ENCODE measurements at places on chromosomes 1 and 21.

- DNase-seq: no peak
Measured at GRCh38 chr1:221148660-221149059, 269.4 kb downstream of the HLX start.

GRCh38 chr1:25994402-25995150, 3.3 kb downstream of the PAFAH2 start:
- no peak for DNase-seq

GRCh38 chr1:22639286-22639685, 2.9 kb downstream of the C1QA start:
- no peak for DNase-seq

DNA sequence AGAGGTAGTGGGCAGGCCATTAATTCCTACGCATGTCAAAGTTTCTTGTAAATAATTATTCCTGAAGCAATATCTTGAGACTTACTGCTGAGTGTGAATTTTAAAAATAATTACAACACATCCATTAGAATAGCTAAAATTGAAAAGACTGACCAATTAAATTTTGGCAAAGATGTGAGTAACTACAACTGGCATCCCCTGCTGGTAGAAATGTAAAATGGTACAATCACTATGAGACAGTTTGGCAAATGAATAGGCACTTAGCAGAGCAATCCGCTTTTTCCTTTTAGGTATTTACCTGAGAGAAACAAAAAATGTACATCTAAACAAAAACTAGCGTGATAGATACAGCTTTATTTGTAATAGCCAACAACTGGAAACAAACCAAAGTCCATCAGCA, 798.9 kb downstream of the BRINP3 start:
- no peak for DNase-seq

DNA sequence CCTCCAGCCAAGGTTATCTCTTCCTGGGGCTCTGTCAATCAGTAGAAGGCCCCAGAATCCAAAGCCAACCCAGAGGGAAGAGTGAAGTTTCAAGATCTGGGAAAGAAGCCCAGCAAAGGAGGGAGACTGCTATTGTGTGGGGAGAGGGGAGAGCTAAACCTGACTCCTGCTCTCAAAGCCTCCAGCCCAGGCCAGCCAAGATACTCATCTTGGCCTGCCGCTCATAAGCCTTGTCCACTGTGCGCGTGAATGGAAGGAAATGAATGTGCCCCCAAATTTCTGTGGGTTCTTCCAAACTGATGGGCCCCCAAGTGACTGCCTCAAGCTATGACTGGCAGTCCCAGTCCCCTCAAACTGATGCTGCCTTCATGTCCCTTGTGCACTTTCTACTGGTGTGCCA, 2.0 kb downstream of the PLXNA2 start:
- no peak for DNase-seq
